Stimulated activated CD8-positive, alpha-beta memory T cell treated with anti-CD3 and anti-CD28 coated beads, Interleukin-4, amount 100 ng/mL, for 4 hours (primary cell): ENCODE measurements at places on chromosomes 11 and 22.

GRCh38 chr22:46737105-46737975 lies 712 bp downstream of the CERK start:
- no peak for DNase-seq

DNA sequence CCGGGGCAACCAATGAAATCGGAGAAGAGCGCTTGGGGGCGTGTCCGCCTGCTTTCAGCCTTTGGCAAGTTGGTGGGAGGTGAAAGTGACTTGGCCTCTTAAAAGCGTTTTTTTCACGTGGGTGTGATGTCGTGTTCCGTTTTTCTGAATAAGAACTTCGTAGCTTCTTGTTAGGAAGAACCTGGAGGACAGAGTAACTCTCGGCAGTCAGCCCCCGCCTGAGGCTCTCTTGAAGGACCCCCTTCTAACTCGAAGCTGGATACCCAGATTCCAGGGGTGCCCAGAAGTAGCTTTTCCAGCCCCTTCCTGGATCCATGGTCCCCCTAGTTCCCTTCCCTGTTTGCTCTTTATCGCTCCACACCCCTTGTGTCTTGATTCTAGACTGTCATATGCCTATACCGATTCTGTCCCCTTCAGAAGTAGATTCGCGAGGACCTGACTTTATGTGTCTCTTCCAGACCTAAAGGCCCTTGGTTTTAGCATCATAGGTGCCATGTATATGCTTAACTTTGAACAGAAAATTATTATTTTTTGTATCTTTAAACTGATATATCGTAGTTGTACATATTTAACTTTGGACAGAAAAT lies 915 bp upstream of the OSBP start:
- DNase-seq = no peak

- DNase-seq = no peak
These were observed 452.0 kb upstream of the CCDC179 start for GRCh38 chr11:23311986-23312940.

DNA sequence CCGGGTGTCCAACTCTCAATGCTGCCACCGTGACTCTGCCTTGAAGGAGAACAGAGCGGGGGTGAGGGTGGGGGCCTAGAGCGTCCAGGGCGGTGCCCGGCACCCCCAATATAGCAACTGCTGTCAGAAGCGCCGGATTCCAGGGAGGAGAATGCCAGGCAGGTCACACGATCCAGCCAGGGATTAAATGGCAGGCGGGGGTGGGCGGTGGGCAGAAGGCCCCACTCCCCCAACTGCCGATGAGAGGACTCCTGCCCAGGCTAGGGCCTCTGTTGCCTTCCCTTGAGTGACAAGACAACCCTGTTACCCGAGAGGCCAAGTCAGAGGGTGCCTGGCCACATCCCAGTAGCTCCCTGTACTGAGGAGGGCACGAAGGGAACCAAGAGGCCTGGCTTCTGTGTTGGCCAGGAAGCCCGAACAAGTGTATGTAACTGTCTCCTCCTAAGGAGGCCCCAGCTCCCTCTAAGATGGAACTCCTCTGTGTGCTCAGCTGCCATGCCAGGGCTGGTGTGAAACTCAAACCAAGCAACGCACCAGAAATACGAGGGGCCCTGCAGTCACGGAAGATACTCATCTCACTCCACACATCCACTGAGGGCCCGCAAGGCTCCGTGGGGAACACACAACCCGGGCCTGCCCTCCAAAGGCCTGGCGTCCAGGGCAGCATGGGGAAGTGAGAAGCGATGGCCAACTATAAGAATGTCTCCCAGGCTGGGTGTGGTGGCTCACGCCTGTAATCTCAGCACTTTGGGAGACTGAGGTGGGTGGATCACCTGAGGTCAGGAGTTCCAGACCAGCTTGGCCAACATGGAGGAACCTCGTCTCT lies 3.0 kb downstream of the PACSIN3 start:
- no peak for DNase-seq

DNA sequence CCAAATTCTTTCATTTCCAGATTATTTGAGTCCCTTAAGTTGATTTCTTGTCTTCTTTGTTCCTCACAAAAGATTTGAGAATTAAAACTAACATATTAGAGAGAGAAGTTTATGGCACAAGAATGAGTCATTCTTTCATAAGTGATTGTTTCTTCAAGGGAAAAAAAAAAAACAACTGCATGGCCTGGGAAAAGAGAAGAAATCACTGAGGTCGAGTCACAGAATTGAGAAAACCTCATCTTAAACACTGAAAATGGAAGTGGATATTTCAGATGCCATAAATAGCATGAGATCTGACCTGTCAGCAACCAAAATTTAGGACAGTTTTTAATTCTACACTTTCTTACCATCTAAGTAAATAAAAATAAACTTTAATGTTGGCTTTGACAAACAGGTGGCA lies 87.2 kb downstream of the CWF19L2 start:
- no peak for DNase-seq

DNA sequence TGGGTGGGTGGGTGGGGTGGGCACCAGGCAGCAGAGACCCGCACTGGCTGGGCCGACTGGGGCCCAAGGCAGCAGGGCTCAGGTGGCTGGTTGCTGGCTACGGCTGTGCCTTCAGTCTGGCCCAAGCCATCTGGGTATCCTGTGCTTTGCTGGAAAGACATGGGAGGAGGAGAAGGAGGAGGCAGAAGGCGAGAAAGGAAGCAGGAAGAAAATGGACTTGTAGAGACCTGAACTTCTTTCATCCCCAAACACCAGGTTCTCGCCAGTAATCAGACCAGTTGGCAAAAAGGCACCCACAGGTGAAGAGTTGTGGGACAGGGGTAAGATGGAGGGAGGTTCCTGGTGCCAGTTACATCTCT lies 78.8 kb downstream of the IGLL1 start:
- no peak for DNase-seq

- no peak for DNase-seq
These were observed 69.4 kb upstream of the HORMAD2 start for GRCh38 chr22:30010789-30011405.

- DNase-seq = no peak
These were observed 77.6 kb downstream of the PLEKHA7 start for GRCh38 chr11:16936643-16937042.

DNA sequence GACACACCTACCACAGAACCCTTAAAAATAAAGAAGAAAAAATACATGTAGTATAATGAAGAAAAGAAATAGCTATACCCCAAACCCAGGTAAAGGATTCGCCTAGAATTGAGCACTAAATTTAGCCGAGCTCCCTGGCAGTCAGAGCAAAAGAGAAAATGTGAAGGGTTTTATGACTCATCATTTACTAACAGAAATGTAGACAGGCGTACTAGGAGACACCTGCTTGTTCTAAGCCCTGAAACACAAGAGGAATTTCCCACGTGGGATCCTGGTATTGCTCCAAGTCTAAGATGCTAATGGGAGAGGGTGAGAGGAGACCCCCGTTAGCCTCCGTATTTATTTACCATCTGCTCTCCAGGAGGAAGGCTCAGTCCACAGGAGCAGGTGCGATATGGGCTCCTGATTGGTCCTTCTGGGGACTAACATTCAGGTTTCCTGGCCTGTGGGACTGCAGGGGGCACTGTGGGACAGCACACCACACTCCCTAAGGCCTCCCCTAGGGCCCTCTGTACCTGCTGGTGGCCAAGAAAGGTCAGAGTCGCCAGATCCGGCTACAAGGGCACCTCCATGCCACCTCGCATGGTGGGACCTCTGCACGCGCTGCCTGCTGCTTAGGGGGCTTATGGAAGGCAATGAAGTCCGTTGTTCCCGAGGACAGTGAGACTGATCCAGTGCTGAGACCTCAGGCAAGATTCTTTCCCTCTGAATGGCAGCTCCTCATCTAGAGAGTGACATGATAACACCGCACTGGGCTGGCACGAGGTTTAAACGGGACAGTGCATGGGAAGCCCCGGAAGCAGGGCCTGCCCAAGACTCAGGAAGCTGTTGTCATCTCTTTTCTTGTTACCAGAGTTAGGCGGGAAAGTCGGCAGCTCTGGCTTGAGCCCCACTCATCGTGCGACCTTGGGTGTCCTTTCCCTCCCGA lies 25.8 kb downstream of the KCNC1 start:
- DNase-seq = no peak

- DNase-seq = no peak
These were observed 2.9 kb upstream of the CADM1 start for GRCh38 chr11:115506954-115507675.

DNA sequence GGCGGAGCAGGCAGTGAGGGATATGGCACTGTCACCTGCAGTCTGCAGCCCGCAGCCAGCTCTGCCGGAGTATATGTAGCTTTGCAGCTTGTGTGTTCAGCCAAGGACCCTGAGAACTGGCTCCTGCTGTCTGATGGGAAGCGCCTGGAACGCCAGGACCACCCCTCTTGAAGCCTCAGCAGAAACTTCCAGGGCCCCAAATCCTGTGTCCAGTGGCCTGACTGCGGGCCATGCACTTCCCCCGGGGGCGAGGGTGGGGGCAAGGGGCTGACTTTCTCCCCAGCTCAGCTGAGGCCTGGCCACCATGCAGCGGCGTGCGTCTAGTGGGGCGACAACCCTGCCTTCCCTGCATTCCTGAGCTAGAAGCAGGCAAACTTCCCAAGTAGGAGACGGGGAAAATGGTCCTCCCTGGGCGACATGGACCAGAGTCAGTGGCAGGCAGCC lies 32.3 kb downstream of the PISD start:
- DNase-seq = no peak

- DNase-seq = no peak
These were observed 141.1 kb upstream of the ARHGAP42 start for GRCh38 chr11:100545970-100546369.

GRCh38 chr11:86934926-86935579 lies 20.1 kb downstream of the FZD4 start:
- no peak for DNase-seq

DNA sequence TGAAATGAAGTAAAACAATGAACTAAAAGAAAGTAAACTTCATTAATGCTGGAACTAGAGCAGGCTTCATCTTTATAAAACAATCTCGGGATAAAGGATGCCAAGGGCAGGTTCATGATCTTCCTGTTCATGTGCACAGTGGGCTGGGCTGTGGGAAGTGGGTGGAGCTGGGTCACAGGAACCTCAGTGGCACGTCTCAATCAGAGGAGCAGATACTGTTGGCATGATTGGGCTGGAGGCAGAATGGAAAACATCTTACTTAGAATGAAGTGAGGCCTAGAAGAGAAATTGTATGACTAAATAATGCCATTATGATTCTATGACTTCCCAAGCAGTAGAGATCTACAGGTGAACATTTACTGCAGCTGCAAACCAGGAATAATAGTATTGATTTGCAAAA lies 45.4 kb upstream of the CALCB start:
- DNase-seq = no peak

- no peak for DNase-seq
These were observed 21.3 kb downstream of the RASD2 start for GRCh38 chr22:35561796-35562526.

GRCh38 chr11:130508913-130509312 lies 60.5 kb downstream of the ADAMTS15 start:
- DNase-seq = no peak

- no peak for DNase-seq
These were observed 82.4 kb downstream of the MED15 start for GRCh38 chr22:20589614-20590476.

DNA sequence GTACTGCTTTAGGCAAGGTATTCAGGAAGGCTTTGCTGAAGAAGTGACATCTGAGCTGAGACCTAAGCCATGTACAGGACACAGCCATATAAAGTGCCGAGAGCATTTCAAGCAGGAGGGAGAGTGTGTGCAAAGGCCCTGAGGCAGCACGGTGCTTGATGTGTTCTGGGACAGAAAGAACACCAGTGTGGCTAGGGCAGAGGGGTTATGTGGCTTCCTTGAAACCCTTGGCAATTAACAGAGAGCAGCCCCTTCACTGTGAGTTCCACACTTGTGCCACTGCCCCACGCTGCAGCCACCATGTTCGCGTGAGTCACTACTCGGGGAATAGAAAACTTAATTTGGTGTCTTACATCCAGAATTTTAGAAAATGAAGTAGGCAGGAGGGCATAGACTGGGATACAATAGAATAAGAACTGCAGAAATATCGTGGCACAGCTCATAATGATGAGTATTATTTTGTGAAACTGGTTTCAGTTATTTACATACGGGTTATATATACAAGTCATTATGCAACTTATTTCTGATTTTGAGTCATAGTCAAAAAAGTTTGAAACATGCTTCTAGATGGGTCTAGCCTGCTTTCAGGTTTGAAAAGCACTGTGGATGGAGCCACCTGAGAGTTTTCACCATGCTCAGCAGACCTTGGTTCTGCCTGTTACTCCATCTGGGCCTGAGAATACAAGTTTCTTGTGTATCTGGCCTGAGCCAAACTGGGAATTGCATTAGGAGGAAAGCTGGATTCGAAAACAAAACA lies 11.8 kb downstream of the IL10RA start:
- DNase-seq = no peak

DNA sequence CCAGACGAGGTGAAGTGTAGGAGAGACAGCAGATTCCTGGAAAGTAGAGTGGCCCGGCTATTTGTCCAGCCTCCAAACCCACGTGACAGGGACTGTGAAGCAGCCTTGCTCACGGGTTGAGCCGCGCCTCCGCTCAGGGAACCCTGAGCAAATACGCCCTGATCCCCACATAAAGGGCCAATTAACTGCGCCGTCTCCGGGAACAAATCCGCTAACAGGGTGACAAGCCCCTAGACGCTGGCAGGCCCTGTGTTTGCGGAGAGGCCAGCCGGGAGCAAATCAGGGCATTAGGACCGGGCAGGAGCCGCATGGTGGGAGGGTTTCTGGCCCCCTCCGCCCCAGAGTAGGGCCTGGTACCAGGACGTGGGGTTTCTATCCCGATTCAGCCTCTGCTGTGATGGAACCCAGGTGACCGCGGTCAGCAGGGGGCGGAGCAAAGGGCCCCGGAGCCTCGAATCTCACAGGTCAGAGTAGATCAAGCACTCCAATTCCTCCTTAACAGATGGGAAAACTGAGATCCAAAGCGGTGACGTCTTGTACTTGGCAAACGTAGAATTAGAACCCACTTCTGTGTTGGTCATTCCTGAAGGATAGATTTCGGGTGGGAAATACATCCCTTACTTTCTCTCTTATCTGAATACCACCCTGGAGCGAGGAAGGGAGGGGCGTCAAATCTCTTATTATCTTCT lies 2.0 kb upstream of the ROBO3 start:
- no peak for DNase-seq

DNA sequence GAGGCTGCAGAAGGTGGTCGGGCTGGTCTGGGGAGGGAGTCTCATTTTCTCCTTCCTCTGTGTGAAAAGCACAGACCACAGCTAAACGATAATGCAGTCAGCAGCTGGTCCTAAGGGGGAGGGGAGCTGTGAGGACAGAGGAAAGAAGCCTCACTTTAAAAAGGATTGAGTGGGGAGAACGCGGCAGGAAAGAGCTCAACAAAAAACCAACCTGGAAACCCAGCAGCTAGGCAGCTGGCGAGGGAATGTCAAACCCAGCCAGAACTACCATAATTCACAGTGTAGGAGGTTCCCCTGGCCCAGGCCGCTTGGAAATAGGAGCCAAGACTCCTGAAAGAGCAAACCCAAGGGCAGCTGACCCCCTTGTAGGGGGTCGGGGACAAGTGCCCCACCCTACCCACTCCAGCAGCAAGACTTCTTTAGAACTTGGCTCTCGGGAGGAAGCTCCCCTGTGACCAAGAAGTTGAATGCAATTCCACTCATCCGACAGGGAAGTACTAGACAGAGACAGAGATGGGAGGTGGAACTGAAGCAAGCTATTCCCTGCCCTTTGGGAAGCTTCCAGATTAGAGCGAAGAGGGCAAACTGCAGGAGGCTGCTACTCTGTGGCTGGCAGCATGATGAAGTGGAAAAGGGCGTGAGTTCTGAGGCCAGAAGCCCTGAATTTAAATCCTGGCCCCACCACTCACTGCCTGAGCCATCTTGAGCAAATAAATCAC lies 16.5 kb upstream of the DGKZ start:
- no peak for DNase-seq
